ENCODE measurements at places on chromosomes 5 and 9.

DNA sequence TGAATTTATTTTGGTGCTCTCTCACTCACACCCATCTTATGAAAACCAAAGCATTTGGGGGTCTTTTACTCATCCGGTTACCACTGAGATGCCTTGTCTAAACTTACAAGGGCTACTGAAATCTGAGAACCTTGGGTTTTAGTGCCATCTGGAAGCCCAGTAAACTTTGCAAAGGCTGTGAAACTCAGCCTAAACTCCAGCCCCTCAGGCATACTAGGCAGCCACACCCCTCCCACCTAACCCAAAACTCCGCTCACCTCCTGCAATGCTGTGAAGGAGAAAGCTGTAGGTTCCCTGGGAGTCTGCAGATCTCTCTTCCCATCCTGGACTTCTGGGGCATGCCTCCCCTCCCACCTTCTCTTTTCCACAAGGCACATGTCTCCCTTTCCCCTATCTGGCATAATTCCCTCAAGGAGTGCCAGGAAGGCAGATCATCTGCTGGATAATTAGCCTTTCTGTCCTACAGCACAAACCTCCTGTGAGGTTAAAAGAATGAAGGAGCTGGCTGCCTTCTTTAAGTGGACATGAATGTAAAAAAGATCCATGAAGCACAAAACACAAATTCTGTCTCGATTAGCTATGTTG lies 71.5 kb upstream of the ANXA1 start:
- DNase-seq = no peak

GRCh38 chr5:42858031-42858643 lies 46.4 kb upstream of the SELENOP start:
- DNase-seq = no peak

DNA sequence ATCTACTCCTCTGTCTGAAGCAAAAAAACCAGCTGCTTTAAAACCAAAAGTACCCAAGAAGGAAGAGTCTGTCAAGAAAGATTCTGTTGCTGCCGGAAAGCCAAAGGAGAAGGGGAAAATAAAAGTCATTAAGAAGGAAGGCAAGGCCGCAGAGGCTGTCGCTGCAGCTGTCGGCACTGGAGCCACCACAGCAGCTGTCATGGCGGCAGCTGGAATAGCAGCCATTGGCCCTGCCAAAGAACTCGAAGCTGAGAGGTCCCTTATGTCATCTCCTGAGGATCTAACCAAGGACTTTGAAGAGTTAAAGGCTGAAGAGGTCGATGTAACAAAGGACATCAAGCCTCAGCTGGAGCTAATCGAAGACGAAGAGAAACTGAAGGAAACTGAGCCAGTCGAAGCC lies 88.3 kb downstream of the MAP1B start:
- no peak for DNase-seq

DNA sequence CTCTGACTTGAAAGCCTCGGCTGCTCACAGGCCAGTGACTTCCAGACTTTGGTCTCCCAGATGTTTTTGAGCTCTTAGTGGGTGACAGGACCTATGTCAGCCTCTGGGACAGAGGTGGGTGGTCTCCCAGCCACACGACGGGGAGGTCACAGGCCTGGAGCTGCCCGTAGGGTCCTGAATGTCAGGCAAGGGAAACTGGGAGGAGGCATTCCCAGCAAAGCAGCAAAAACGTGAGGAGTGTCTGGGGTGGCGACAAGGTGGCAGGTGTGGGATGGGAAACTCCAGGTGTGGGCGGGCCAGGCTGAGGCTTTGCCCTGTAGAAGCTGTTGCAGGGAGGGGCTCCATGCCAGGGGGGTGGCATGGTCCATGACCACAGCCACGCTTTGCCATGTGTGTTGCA lies 110.5 kb downstream of the CACNA1B start:
- no peak for DNase-seq

GRCh38 chr5:124477062-124477461 lies 269.4 kb downstream of the ZNF608 start:
- no peak for DNase-seq

GRCh38 chr9:95171001-95171400 lies 146.5 kb downstream of the FANCC start:
- peak; percentile 7 for DNase-seq

GRCh38 chr5:74625742-74626241 lies 14.7 kb downstream of the ENC1 start:
- DNase-seq = no peak

DNA sequence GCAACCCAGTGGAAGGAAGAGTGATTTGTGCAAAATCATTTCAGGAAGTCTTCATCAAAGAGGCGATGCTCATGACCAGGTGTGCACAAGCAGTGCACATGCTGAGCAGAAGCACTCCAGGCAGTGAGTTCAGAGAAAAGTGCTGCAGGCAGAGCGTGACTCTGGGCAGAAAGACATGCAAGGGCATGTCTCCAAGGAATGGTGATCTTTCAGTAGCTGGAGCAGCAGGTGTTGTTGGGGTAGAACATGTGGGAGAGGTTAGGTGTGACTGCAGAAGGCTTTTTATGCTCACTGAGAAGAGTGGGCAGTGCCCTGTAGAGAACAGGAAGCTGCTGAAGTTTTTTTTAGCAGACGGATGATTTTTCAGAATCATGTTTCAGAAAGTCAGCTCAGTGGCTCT lies 545.4 kb upstream of the TLE4 start:
- DNase-seq = peak; percentile 12

DNA sequence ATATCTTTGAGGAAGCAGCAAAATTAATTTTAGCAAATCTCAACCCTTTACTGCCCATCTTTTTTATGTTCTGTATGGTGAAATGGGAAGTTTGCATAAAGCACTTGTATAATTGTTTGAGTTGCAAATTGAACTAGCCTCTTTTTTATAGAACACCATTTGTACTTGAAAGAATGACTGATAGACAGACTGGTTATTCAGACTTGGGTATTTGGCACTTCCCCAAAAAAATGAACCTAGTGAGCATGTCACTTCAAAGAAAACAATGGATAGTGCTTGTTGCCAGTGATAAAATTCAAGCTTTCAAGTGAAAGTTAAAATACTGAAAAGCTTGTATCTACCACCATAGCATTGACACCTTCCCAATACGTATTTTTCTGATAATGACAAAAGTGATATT lies 115.8 kb downstream of the ERCC6L2 start:
- no peak for DNase-seq

DNA sequence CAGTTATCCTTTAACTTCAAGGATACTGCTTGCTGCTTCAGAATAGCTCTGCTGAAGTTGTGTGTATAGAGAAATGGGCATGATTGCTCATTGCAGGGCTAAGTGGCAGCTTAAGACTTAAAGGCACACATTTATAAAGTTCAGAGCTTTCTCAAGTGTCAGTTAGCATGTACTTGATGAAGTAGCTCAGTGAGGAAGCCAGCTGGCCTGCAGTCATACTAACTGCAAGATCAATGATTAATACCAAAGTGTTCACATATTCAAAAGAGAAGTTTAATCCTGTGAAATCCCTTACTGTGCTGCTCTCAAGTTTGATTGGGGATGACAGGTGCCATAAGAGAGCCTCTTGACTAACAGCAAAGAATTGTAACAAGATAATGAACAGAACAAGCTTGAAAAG lies 483.4 kb upstream of the NUDT12 start:
- DNase-seq = no peak

- no peak for DNase-seq
Measured at GRCh38 chr5:132264546-132265335, 7.2 kb downstream of the PDLIM4 start.

DNA sequence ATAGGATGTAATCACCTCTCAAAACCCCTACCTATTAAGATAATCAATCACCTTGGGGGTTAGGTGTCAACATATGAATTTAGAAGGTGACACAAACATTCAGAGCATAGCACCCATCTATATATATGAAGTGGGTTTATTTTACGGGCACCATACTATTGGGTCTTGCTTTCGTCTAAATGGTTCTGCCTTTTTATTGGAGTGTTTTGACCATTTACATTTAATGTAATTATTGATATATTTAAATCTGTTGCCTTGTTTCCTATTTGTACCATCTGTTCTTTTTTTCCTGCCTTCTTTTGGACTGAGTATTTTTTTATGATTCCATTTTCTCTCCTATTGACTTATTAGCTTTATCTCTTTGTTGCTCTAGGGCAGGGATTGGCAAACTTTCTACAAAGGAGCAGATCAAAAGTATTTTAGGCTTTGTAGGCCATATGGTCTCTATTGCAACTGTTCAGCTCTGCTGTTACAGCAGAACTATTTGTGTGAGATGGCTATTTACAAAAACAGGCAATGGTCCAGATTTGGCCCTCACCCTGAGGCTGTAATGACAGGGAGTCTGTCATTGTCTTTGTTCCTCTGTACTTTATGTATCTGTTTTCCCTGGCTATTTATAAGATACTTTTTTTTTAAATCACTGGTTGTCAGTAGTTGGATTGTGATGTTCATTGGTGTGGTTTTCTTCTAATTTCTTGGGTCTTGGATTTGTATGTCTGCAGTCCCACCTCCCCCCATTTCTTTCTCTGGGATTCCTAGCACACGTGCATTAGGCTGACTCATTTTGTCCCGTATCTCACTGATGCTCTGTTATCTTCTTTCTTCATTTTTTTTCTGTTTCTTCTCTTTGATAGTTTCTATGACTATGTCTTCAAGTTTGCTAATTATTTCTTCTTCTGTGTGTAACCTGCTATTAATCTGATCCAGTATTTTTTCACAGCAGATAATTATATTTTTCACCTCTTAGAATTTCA lies 127.1 kb downstream of the DAB2IP start:
- no peak for DNase-seq

DNA sequence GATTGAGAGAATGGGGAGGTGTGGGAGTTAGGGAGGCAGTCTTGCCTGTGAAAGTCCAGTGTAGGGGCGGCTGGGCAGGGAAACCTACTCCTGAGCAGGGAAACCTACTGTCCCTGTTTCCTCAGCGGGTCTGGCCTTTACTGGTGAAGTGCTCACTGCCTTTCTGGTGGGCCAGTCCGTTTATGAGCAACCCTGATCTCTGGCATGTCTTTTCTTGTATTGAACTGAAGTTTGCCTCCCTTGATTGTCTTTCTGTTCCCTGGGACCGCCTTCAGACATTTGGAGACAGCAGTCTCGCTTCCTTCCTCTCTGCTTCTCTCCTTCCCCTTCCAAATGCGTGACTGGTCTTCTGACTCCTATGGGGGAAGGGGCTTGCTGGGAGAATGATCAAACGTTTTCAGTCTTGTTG lies 2.9 kb downstream of the SNX18 start:
- peak; percentile 67 for DNase-seq

- no peak for DNase-seq
Measured at GRCh38 chr5:24923400-24923799, 278.6 kb upstream of the CDH10 start.
